ENCODE measurements at places on chromosomes 3 and 15.

DNA sequence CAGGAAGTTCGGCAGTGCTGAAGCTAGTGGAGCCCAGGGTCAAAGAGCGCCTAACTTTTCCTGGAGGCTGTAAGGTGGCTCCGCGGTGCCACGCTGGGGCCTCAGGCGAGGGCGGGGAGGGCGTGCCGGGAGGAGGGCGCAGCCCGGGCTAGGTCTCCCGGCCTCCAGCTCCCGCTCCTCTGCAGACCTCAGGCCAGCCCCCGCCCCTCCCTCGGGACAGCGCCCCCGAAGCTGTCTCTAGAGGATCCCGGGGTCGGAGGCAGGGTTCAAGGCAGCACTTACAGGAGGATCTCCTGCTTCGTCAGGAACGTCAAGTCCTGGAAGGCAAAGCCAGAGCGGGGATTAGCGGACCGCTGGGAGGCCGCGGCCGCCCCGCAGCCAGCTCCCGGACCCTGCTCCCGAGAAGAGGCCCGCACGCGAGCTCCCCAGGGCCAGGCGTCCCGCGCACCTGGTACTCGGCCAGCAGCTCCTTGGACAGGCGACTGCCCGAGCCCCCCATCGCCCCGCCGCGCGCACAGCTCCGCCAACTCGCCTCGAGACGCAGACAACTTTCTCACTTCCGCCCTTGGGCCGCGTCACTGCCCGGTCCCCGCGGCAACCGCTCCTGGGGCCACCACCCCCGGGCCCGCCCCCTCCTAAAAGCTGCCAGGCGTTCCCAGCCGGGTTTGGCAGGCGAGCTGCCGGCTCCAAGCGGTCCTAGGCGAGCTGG is at the start of gene CIB1:
Gene CIB1, minus strand, starts transcription at position 555 of the 709 bp plus-strand sequence. Its CDS starts 56 bp downstream, at position 499.
- peak; percentile 98 for DNase-seq

DNA sequence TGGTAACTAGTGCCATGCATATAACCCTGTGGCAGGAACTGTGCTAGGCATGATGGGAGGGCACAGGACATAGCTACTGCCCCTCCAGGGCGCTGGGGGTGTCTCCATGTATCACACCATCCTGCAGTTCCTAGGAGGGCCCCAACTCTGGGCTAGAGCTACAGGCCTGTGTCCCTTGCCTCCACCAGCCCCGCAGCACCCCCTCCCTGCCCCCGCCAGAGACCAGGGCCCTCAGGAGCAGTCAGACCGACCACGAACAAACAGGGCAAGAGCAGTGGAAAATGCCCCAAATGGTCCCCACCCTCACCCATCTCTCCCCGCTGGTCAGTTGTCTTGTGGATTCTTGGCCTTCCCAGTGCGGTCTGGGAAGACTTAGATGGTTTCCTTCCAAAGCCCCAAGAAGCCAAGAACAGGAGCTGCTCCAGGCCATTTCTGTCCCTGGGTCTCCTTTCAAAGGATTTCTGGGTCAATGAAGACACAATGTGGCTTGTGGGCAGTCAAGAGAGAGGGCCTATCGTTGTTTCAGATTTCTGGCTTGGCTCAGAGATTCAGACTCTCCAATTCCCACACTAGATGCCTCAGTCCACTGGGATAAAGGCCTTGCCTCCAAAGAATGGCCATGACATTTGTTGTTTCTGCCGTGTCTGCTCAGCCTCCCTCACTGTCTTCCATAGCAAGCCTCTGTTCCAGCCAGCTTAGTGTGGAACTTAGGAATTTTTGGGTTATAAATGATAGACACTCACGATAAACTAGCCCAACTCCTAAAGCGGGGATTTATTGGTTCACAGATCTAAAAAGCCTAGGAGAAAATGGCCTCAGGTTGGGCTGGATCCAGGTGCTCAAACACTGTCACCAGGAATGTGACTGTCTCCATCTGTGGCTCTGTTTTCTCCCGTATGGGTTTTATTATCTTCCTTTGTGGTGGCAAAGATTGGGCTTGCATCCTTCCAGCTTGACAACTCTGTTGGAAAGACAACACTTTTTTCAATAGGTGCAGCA is 80.6 kb downstream of the LSM3 start:
- no peak for DNase-seq

- no peak for DNase-seq
These were observed 26.1 kb downstream of the STARD5 start for GRCh38 chr15:81297603-81298575.

DNA sequence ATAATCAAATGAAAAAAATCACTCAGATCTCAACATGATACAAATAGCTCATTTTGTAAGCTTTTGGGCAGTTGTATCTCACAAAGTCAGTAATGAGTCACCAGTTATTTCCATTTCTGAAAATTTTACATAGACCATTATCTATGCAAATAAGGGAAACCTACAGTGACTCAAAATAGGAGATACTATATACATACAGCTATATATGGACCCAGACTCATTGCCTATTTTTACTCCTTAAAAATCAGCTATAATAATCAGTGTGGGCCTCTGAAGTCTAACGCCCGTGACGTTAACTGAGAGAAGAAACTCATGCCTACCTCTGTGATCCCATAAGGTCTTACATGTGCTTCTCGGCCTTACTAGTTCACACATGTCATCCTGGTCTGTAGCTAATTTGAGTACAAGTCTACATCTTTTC is 31.6 kb downstream of the LRIG1 start:
- peak; percentile 25 for DNase-seq

DNA sequence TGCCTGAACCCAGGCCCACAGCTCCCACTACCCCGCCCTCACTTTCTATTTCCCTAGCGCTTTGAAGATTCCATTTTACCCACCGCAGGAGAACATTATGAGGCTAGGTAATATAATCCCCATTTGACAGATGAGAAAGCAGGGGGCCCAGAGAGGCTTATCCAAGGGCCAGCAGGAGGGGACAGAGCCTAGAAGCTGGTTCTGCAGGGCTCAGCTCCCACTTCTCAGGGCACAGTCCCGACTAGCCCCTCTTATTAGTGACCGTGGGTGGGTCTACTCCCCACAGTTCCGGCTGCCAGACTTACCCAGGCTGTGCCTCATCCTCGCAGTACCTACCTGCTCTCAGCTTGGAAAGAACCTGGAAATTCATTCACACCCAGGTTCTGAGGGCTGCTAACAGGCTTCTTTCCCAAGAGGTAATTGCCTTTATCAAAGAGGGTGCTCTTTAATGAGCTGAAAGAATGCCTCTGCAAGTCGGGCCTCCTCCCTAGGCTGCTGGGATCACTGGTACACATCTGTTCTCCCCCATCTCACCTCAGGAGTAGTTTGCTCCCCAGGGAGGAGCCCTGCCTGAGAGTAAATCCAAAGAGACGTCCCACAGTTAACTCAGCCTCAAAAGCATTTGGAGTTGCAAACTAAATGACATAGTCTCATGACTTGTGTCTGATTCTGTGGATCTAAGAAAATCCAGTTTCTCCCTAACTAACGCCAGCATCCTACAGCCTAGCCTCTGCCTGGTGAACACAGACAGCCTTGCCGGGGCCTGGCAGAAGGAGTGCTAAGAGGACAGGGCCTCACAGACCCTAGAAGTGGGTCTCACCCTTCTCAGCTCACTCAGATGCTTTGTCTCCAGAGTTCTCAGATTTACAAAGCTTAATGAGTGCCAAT is 125.0 kb downstream of the CHSY1 start:
- DNase-seq: no peak

- DNase-seq: peak; percentile 5
These were observed at the start of gene B3GNT5 for GRCh38 chr3:183252973-183253527. Gene B3GNT5 (plus strand): TSS chr3:183253253. CDS start chr3:183269799, 16,546 bp downstream.

- DNase-seq: no peak
These were observed 20.2 kb downstream of the RYR3 start for GRCh38 chr15:33330931-33331330.

DNA sequence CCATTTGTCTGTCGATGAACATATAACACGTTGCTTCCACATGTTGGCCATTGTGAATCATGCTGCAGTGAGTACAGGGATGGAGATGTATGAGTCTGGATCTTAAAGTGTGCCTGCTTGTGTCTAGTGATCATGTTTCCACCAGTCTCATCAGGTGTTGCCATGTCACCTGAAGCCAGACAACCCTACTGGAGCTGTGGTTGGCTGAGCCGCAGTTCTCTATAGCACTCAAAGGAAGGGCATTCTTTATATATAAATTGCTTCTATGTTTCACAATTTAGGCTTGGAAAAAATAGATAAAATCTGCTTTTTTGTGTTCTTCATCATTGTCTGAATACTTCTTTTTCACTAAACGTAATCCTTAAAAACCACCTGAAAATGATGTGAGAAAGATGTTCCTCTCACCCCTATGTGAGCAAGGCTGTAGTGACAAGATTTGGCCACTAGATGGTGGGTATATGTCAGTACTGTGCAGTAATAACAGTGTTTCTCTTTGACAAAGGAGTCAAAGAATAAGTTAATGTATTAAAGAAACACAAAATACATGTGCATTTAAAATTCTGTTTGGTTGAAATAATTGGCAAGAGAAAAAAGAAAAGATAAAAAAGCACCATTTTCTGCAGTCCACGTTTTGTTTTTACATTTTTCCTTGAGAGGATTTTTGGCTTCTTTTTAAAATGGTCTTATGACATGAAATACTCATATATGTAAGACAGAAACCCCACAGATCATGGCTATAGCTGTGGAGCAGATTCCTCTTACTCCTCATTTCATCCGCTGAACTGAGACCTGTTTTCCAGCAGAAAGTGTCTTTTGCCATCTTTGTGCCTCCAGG is 394.5 kb upstream of the DPPA4 start:
- DNase-seq: peak; percentile 2

GRCh38 chr3:65635657-65636056 is 403.1 kb downstream of the MAGI1 start:
- DNase-seq: no peak

DNA sequence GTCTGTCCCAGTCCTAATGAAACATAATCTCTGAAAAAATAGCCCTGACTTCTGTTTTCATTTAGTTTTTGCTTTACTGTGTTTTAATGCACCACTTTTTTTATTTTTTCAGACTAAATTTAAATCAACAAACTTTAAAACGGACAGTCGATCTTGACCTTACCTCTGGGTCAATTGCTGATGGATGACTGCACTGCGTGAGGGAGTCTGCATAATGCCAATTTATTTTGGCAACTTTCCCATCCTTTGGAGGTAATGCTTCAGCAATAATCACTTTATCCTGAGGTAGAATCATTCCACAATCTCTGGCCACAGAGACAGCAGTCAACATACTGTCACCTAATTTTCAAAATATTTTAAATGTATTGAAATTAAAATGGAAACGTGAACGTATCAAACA is 32.5 kb upstream of the GP5 start:
- DNase-seq: no peak
